ENCODE measurements at places on chromosomes 2 and 18.

- DNase-seq = peak; percentile 91
Observed at GRCh38 chr2:120765678-120766469, 30.2 kb downstream of the GLI2 start.

GRCh38 chr2:146916914-146917313 lies 927.9 kb upstream of the ACVR2A start:
- DNase-seq = no peak

DNA sequence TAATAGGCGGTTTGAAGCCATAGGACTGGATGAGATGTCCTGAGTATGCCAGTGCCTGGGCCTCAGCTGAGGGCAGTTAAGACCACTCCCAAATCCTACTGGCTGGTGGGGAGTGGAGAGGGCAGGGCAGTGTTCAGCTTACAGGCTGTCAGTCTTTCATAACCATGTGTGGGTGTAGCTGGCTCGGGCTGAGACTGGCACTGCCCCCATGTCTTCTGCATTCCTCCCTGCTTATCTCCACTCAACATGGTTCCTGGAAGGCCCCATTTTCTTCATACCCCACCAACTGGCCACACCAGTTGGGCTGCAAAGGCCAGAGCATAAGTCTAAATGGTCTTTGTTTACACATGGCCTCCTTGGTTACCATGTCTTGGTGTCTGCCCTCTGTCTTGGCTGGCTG lies 17.2 kb upstream of the IL37 start:
- no peak for DNase-seq

- DNase-seq = peak; percentile 28
Observed at GRCh38 chr18:45376193-45376592, 239.1 kb upstream of the SLC14A2 start.

DNA sequence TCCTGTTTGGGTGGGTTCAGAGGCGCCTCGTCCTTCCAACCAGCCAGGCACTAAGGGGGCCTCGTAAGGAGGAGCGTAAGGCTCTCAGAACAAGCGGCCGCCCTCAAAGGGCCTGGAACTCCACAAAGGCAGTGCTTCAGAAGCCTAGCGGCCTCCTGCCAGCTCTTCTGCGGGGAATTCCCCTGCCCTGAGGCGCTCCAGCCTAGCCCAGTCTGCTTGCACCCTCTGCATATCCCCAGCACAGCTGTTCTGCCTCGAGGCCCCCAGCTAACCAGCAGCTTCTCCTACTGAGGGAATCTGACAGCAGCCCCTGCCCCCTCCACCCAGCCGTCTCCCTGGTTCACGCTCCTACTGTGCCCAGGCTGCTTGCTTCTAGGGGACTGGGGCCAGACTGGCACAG lies 265.9 kb downstream of the TFCP2L1 start:
- no peak for DNase-seq

- no peak for DNase-seq
Observed at GRCh38 chr2:169039702-169040101, 8.6 kb upstream of the ABCB11 start.

Data from fibroblast of mammary gland (primary cell).